Prostate gland (tissue), 2 donors: ENCODE measurements at places on chromosomes 12 and 14. TPM values are rescaled to one million over a fixed set of nuclear protein-coding genes. Genes with fewer than 3 reads are reported as not detected.

The MUCL1 gene
- not detected for total RNA-seq

The PRPH gene
- 11.4 TPM for total RNA-seq

DNA sequence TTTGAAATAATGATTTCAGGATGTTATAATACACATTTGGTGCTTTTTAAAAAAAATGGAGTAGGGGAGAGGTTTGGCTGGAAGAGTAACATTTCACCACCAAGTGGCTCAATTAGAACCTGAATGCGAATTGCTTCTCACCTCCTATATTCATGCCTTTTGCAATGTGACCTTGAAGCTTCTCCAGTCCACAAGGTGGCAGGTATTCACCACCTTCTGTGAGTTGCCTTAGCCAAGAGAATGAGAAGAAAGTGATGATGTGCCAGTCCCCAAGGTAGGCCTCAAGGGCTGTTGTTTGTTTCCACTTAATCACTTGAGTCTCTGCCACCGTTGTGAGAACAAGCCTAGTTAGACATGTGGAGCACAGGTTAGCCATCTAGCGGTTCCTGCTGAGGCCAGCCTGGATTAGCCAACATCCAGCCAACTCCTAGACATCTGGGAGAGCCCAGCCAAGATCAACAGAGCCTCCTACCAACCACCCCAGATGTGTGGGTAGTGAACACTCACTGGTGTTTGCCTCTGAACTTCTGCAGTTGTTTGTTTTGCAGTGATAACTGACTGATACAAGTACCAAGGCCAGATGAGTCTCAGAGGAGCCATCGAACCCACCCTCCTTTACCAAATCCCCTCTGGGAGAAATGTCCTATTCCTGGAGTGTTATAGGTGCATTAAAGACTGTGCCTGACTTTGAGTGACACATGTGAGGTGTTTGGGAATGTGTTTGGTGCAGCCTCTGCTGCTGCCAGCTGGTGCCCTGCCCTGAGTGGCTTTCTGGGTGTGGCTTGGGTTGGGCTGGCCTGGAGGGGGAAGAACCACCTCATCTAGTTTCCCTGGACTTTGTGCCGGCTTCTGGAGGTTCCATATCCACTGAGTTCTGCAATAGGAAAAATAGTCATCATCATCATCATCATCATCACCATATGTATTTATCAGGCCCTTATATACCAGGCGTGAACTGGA lies 132.5 kb upstream of the RFLNA start:
- no peaks in the 10 kb centered on the region for H3K4me1 ChIP-seq
- H3K27ac ChIP-seq = no peak overlapping the region
- DNase-seq = no peak
- H3K4me3 ChIP-seq = no peak overlapping the region
- H3K27me3 ChIP-seq = no peaks in the 10 kb centered on the region

- H3K4me1 ChIP-seq = no peaks in the 10 kb centered on the region
- no peak for DNase-seq
- H3K27ac ChIP-seq = no peak overlapping the region
- no peak overlapping the region for H3K4me3 ChIP-seq
Measured at GRCh38 chr12:117986705-117987469, 18.1 kb upstream of the KSR2 start.

DNA sequence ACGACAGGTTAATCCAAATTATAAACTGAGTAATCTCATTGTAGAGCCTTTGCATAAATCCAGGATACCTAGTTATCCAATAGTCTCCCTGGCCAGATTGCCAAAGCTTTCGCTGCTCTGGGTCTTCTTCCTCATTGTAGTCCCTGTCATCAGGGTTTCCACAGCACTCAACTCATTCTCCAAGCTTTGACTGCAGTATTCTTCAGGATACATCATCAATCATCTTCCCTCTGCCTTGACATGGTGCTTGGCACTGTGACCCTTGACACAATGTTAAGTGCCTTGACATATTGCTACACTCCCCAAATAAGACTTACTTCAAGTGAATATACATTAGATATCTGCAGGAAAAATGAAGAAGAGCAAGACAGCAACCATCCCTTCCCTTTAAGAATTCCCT lies 60.1 kb upstream of the RESF1 start:
- no peaks in the 10 kb centered on the region for H3K27me3 ChIP-seq
- H3K4me1 ChIP-seq = no peaks in the 10 kb centered on the region
- no peak for DNase-seq
- H3K27ac ChIP-seq = no peak overlapping the region
- H3K4me3 ChIP-seq = no peak overlapping the region

- no peak overlapping the region for H3K4me3 ChIP-seq
- H3K4me1 ChIP-seq = no peaks in the 10 kb centered on the region
- no peak overlapping the region for H3K27ac ChIP-seq
- no peak for DNase-seq
Measured at GRCh38 chr14:55448141-55448614, 7.8 kb upstream of the TBPL2 start.

- H3K36me3 ChIP-seq = no peaks in the 10 kb centered on the region
- peak; percentile 9 for DNase-seq
Measured at GRCh38 chr14:78902010-78902623, 731.9 kb downstream of the NRXN3 start.

The SERPINA12 gene
- 1.1 TPM for total RNA-seq

The RIMBP2 gene
- 7.0 TPM for total RNA-seq

DNA sequence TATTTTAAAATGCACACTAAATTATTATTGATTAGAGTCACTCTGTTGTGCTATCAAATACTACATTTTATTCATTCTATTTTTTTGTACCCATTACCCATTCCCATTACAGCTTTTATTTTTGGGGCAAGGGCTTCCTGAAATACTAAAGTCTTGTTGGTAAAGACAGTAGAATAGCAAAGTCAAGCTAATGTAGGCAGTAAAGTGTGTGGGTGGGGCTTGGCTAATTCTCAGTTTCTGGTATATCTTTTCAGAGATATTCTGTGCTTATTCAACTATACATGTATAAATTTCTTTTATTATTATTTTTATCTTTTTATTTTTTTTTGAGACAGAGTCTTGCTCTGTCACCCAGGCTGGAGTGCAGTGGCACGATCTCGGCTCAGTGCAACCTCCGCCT lies 22.3 kb upstream of the PHC1 start:
- no peaks in the 10 kb centered on the region for H3K36me3 ChIP-seq
- H3K4me3 ChIP-seq = no peak overlapping the region
- H3K27ac ChIP-seq = no peak overlapping the region
- H3K4me1 ChIP-seq = no peaks in the 10 kb centered on the region

GRCh38 chr14:83172363-83172762 lies 1638.7 kb upstream of the SEL1L start:
- no peak overlapping the region for H3K4me3 ChIP-seq
- no peak for DNase-seq
- no peaks in the 10 kb centered on the region for H3K36me3 ChIP-seq
- no peak overlapping the region for H3K27ac ChIP-seq
- no peaks in the 10 kb centered on the region for H3K4me1 ChIP-seq

GRCh38 chr14:76293221-76293620 lies 82.7 kb upstream of the ESRRB start:
- no peak for DNase-seq
- no peak overlapping the region for H3K4me3 ChIP-seq
- H3K4me1 ChIP-seq = no peaks in the 10 kb centered on the region

DNA sequence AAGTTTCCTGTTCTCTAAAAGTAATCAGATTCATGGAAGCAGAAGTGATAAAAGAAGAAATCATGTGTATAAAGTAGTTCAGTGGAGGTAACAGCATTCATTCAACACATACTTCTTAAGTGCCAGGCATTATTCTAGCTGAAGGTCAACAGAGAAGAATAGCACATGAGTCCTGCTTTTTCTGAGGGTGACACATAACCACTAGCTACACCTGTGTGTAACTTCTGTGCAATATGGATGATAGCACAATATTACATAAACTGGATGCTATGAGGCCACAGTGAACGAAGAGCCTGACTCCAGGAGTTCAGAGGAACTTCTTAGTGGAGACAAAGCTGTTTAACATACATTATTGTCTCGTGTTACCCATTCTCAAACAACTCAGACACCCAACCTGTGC lies 114.3 kb upstream of the PCED1B start:
- H3K4me3 ChIP-seq = no peak overlapping the region
- no peaks in the 10 kb centered on the region for H3K27me3 ChIP-seq
- no peak overlapping the region for H3K27ac ChIP-seq
- H3K4me1 ChIP-seq = no peaks in the 10 kb centered on the region
- H3K36me3 ChIP-seq = no peaks in the 10 kb centered on the region

GRCh38 chr14:21169573-21169972 lies 13.7 kb upstream of the OR5AU1 start:
- H3K27me3 ChIP-seq = no peaks in the 10 kb centered on the region
- no peaks in the 10 kb centered on the region for H3K4me1 ChIP-seq
- H3K36me3 ChIP-seq = no peaks in the 10 kb centered on the region
- H3K27ac ChIP-seq = no peak overlapping the region
- no peak overlapping the region for H3K4me3 ChIP-seq

- H3K4me1 ChIP-seq = peaks cover 6% of the 10 kb centered on the region
- no peaks in the 10 kb centered on the region for H3K36me3 ChIP-seq
- no peaks in the 10 kb centered on the region for H3K27me3 ChIP-seq
- peak overlapping the region; percentile 52 for H3K27ac ChIP-seq
- no peak overlapping the region for H3K4me3 ChIP-seq
Measured at GRCh38 chr14:103867523-103867953, 20.2 kb upstream of the PPP1R13B start.

The MMP19 gene
- total RNA-seq = 2.6 TPM

DNA sequence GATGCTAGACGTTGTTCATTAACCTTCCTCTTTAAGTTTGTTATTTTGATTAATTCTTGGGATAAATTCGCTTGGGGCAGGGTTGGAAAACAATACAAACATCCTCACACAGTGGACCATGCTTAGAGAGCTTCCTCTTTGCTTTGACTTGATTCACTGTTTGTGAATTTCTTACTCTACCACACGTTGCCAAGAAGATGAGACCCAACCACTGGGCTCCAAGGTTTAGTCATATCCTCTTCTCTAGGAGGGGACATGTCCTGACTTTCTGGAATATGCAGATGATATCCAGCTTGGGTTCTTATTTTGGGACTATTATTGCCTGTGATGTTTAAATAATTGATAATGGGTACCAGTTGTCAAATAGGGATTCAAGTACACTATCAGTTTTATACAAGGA lies 428.2 kb downstream of the ATP23 start:
- no peaks in the 10 kb centered on the region for H3K36me3 ChIP-seq
- no peaks in the 10 kb centered on the region for H3K4me1 ChIP-seq
- no peak overlapping the region for H3K27ac ChIP-seq

The SYNE3 gene
- total RNA-seq = 29.5 TPM

- no peak for DNase-seq
- H3K27me3 ChIP-seq = no peaks in the 10 kb centered on the region
- no peaks in the 10 kb centered on the region for H3K4me1 ChIP-seq
- H3K36me3 ChIP-seq = no peaks in the 10 kb centered on the region
Measured at GRCh38 chr12:42267413-42268190, 29.6 kb upstream of the YAF2 start.

The HOTAIR gene
- total RNA-seq = not detected

GRCh38 chr14:101426466-101426865 lies 134.8 kb upstream of the DIO3 start:
- no peaks in the 10 kb centered on the region for H3K27me3 ChIP-seq
- no peaks in the 10 kb centered on the region for H3K4me1 ChIP-seq
- DNase-seq = no peak
- no peaks in the 10 kb centered on the region for H3K36me3 ChIP-seq
- H3K27ac ChIP-seq = no peak overlapping the region

The IAPP gene
- total RNA-seq = not detected

GRCh38 chr12:26461776-26462175 lies 266.4 kb downstream of the SSPN start:
- no peaks in the 10 kb centered on the region for H3K4me1 ChIP-seq
- H3K27ac ChIP-seq = no peak overlapping the region
- no peaks in the 10 kb centered on the region for H3K27me3 ChIP-seq
- H3K36me3 ChIP-seq = no peaks in the 10 kb centered on the region
- H3K4me3 ChIP-seq = no peak overlapping the region

GRCh38 chr12:83850531-83850930 lies 1062.1 kb downstream of the SLC6A15 start:
- H3K4me3 ChIP-seq = no peak overlapping the region
- no peak for DNase-seq
- no peaks in the 10 kb centered on the region for H3K36me3 ChIP-seq
- no peaks in the 10 kb centered on the region for H3K4me1 ChIP-seq

The CFAP54 gene
- 2.3 TPM for total RNA-seq

The BHLHE41 gene
- 11.3 TPM for total RNA-seq

DNA sequence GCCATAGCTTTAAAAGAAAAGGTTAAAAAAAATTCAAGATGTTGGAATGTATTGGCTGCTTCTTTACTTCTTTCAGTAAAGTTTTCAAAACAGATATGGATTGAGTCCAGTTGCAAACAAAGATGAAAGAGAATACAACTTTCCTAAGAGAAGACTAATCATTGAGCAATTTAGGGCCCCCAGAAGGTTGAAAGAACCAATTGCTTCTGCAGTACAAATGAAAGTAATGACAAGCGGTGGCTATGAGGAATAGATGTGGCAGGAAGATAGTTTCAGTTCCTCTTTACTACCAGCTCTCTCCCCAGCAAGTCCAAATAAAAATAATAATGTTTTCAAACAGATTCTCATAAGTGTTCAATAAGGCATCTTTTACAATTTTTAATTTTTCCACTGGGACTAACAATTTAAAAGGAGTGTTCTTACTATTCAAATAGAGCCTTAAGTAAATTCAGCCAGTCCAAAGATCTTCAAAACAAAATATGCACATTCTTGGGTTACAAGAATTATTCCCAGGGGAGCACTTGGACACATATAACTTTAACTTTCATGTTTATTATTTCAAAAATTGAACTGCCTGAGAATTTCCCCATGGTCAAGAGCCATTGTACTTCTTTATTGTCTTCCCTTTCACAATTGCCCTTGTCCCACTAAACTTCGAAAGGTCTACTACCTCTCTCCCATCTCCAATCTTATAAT lies 62.3 kb upstream of the PPP1R12A start:
- no peaks in the 10 kb centered on the region for H3K27me3 ChIP-seq
- H3K27ac ChIP-seq = no peak overlapping the region
- no peaks in the 10 kb centered on the region for H3K4me1 ChIP-seq
- no peak for DNase-seq

DNA sequence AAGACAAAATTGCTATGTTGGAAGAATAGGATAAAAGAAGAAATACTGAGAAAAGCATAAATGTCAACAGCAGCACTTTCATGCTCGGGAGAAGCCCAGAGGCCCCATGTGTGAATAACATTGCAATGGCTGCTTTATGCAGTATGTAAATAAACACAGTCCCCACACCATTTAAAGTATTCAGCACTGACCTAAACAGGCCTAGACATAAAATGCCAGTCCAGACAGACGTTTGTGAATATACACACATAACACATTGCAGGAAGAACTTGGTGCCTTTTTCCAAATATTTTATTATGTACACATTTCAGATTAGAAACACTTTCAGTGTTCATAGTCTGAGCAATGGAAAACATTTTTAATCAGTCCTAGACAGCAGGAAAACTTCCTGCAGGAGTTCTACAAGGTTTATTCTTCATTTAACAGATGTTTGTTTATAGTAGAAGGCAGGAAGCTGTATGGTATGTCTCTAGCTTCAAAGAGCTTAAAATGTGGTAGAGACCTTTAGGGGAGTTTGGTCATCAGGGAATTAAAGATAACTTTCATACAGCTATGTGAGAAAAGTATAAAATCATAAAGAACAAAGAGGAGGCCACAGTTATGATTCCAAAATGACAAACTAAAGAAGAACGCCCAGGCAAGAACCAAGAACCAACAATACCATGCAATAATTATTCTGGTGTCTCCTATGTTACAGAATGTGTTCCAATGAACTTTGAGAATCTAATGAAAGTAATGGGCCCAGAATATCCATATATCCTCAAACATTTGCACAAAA lies 30.6 kb upstream of the SLC38A2 start:
- H3K4me3 ChIP-seq = no peak overlapping the region
- no peaks in the 10 kb centered on the region for H3K36me3 ChIP-seq
- peaks cover 15% of the 10 kb centered on the region for H3K4me1 ChIP-seq
- peak overlapping the region; percentile 16 for H3K27ac ChIP-seq
- no peaks in the 10 kb centered on the region for H3K27me3 ChIP-seq
